ENCODE measurements at places on chromosomes 6 and 20. TPM values are rescaled to one million over a fixed set of nuclear protein-coding genes. Genes with fewer than 3 reads are reported as not detected.

Gene TOX2
- 3.6 TPM for polyA plus RNA-seq

DNA sequence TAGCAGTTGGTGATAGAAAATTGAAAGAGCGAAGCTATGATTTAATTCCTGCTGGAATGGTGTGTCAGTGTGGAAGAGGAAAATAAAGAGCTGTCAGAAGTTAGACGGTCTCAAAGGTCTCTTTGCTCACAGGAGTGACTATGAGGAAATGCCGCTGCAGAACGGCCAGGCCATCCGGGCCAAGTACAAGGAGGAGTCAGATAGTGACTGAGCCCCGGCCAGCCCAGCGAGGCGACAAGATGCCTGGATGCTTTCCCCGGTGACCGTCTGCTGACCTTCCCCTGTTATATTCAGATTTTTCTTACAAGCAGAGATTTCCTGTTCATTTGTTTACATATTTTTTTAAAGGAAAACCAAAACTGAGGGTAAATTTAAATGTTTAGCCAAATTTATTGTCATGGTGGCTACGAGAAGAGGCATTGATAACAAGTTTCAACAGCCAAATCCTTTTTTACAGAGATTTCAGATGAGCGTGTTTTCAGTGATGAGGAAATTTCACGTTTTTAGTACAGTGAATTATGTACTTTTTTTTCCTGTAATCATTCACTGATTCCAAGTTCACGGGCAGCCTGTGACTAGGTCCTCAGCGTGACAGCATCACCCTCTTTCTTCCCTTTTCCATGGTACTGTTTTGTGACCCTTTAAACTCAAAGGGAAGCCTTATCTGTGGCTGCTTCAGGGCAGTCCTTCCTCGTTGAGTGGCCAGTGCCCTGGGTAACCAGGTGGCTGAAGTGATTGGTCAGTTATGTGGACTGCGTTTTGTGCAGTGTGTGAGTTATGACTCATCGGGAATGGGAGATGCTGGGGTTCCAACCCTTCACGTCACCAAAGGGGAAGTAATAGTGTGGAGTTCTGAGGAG, 12.6 kb downstream of the DYNLT1 start:
- no peak for DNase-seq

GRCh38 chr6:98957450-98957849, 9.7 kb upstream of the FBXL4 start:
- DNase-seq, result no peak

DNA sequence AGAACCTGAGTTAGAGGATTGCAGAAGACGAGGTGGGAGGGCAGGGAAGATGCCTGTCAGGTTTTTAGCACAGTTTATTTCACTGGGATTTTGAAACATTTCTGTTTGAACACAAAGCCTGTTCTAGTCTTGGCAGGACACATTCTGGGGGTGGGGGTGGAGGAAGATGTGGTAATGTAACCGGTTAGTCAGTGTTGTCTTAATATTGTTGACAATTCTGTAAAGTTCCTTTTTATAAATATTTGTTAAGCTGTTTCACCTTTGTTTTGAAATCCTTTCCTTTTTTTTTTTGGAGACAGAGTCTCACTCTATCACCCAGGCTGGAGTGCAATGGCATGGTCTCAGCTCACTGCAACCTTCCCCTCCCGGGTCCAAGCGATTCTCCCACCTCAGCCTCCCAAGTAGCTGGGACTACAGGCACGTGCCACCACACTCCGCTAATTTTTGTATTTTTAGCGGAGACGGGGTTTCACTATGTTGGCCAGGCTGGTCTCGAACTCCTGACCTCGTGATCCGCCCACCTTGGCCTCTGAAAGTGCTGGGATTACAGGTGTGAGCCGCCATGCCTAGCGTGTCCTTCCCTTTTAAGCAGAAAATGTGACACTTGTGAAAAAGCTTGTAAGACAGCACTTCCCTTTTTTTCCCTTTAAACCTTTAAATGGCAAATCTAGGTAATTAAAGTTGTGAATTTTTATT, 20.2 kb downstream of the SLC9A8 start:
- no peak for DNase-seq

GRCh38 chr6:143513410-143513809, 1.9 kb upstream of the FUCA2 start:
- DNase-seq, result no peak

DNA sequence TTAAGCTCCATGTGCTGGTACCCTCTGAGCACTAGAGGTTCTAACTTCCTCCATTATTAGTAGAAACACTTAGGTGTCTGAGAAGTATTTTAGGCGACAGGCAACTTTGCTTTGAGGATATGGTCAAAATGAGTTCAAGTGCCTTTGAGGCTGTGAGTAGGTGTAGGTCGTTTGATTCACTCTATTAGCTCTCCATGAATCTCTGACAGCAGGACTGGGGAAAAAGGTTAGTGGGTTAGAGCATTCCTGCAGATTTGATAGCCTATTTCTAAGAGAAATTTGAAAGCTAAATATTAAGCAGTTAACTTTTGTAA, 45.9 kb downstream of the IGF2R start:
- no peak for DNase-seq
